Right atrium auricular region (tissue), 2 donors: ENCODE measurements at places on chromosomes 7 and 10. TPM values are rescaled to one million over a fixed set of nuclear protein-coding genes. Genes with fewer than 3 reads are reported as not detected.

GRCh38 chr10:113958631-113959382, 84.9 kb upstream of the ADRB1 start:
- H3K36me3 ChIP-seq: no peaks in the 10 kb centered on the region
- H3K4me3 ChIP-seq: no peak overlapping the region
- peaks cover 31% of the 10 kb centered on the region for H3K4me1 ChIP-seq
- H3K27me3 ChIP-seq: no peaks in the 10 kb centered on the region
- H3K27ac ChIP-seq: peak overlapping the region; percentile 50
- peak; percentile 74 for DNase-seq

- no peak overlapping the region for H3K4me3 ChIP-seq
- peaks cover 10% of the 10 kb centered on the region for H3K36me3 ChIP-seq
- H3K27me3 ChIP-seq: no peaks in the 10 kb centered on the region
- peaks cover 44% of the 10 kb centered on the region for H3K4me1 ChIP-seq
- H3K27ac ChIP-seq: peak overlapping the region; percentile 68
- DNase-seq: peak; percentile 50
Observed at GRCh38 chr10:101851411-101852116, 8.0 kb upstream of the KCNIP2 start.

ITGB8 gene
- total RNA-seq: 4.9 TPM

TRPV5 gene
- not detected for total RNA-seq

GRCh38 chr10:11913079-11913641, 90.0 kb downstream of the PROSER2 start:
- H3K27ac ChIP-seq: no peak overlapping the region
- DNase-seq: no peak
- no peaks in the 10 kb centered on the region for H3K4me1 ChIP-seq
- H3K27me3 ChIP-seq: no peaks in the 10 kb centered on the region
- H3K36me3 ChIP-seq: no peaks in the 10 kb centered on the region

DNA sequence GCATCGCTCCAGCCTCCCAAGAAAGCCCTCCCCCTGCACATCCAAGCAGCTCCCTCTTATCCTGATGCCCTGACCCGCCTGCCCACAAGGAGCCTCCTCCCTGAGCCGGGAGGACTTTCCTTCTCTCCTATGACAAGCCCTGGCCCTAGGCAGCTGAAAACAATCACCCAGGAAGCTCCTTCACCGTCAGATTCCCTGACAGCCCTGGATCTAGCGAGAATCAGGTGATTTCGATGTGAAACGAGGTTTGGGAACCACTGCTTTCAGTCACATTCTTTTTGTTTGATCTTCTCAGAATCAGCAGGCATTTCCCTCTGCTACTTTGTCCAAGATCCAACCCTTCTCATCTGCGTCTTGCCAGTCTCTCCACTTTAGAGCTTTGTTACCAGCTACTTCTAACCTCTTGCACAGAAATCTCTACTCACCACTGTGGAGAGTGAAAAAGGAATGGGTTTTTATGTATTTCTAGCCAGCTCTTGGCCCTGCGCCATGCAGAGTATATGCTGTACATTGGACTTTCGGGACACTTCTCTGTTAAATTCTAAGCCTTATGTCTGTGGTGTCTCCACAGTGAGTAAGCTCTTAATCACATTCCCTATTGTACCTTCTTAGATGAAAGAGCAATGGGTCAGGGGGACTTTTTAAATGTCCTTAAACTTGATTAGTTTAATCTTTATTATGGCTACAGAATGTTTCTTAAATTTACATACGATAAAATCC, 253.2 kb upstream of the C7orf33 start:
- peaks cover 11% of the 10 kb centered on the region for H3K4me1 ChIP-seq
- DNase-seq: no peak
- no peak overlapping the region for H3K4me3 ChIP-seq
- no peaks in the 10 kb centered on the region for H3K36me3 ChIP-seq
- no peak overlapping the region for H3K27ac ChIP-seq

- DNase-seq: no peak
- peaks cover 21% of the 10 kb centered on the region for H3K4me1 ChIP-seq
Observed at GRCh38 chr7:149870701-149871483, 2.9 kb upstream of the ATP6V0E2 start.

DNA sequence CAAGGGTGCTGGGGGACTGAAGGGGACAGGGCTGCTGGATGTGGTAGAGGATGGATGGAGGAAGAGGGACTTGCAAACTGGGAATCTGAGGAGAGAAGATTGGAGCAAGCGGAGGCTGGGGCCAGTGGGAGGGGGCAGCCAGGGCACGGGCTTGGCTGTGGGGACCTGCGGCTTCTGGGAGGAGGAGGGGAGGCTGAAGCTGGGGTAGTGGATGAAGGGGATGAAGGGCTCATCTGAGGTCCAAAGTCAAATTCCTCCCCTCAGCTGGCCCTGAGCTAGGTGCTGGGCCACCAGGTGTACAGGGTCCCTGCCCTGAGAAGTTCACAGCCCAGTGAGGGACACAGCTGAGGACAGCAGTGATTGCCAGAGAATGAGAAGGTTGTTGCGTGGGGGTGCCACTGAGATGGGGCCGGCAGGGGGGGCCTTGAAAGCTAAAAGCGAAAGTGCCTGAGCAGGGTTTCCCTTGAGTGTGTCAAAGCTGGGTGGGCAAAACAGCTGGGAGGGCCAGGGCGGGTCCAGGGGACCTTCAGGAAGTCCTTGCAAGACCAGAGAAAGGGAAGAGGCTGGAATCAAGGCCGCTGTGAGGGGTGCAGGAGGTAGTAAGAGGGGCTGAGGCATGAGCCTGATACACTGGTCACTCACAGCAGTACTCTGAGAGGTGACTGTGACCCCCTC, 75.2 kb downstream of the MYL10 start:
- H3K36me3 ChIP-seq: no peaks in the 10 kb centered on the region
- no peaks in the 10 kb centered on the region for H3K4me1 ChIP-seq
- H3K4me3 ChIP-seq: no peak overlapping the region
- H3K27ac ChIP-seq: no peak overlapping the region
- H3K27me3 ChIP-seq: no peaks in the 10 kb centered on the region

- H3K4me1 ChIP-seq: peaks cover 9% of the 10 kb centered on the region
- no peaks in the 10 kb centered on the region for H3K27me3 ChIP-seq
- H3K36me3 ChIP-seq: no peaks in the 10 kb centered on the region
Observed at GRCh38 chr10:51269821-51270220, 195.5 kb downstream of the PRKG1 start.

GRCh38 chr7:80183900-80184685, 49.5 kb downstream of the GNAI1 start:
- H3K27ac ChIP-seq: no peak overlapping the region
- H3K27me3 ChIP-seq: no peaks in the 10 kb centered on the region
- no peaks in the 10 kb centered on the region for H3K4me1 ChIP-seq
- DNase-seq: no peak
- no peaks in the 10 kb centered on the region for H3K36me3 ChIP-seq
- no peak overlapping the region for H3K4me3 ChIP-seq

DNA sequence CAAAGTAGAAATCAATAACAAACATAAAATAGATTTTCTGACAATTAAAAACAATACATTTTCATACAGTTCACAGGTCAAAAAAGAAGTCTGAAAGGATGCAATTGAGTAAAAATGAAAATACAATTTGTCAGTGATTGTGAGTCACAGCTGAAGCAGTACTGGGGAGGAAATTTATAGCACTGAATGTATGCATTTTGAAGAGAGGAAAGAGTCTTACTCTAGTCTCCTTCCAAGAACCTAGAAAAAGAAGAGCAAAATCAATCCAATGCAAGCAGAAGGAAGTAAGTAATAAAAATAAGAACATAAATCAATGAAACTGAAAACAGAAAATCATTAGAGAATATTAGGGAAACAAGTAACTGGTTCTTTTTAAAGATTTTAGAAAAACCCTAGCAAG, 507.2 kb upstream of the IGFBP3 start:
- no peaks in the 10 kb centered on the region for H3K4me1 ChIP-seq
- H3K27me3 ChIP-seq: no peaks in the 10 kb centered on the region
- H3K27ac ChIP-seq: no peak overlapping the region
- H3K36me3 ChIP-seq: no peaks in the 10 kb centered on the region
- no peak overlapping the region for H3K4me3 ChIP-seq

DNA sequence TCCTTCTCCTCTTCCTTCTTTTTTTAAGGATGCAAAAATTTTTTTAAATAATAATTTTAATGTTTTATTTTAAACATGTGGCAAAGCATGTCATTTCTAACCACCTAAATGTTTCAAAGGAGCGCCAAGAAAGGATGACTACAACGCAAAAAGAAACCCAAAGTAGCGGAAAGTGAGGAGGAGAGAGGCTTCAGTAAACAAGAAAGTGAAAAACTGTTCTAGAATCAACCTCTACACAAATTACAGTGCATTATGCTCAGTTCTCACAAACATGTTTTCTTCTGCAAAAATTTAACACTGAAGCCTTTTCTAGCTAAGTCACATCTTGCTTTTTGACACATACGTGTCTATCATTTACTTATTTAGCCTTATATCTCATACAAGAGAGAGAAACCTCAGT, 948.6 kb downstream of the GATA3 start:
- no peak overlapping the region for H3K27ac ChIP-seq
- H3K4me3 ChIP-seq: no peak overlapping the region
- H3K4me1 ChIP-seq: no peaks in the 10 kb centered on the region
- no peak for DNase-seq
- H3K36me3 ChIP-seq: no peaks in the 10 kb centered on the region

DNA sequence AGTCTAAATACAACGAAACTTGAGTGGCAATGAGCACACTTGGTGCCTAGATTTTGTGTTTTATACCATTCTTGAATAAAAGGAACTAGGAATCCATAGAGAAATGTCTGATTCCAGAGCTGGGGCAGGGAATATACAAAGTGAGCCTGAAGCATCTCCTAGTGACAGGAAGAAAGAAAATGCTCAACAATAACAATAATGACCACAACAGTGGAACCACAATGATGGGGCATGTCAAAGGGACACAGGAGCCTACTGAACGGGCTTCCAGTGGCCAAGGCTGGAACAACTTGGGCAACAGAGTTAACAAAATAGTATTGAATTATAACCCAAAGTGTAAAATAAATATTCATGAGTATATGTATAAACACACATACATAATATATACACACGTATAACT, 94.4 kb upstream of the ADCY1 start:
- no peaks in the 10 kb centered on the region for H3K4me1 ChIP-seq
- no peaks in the 10 kb centered on the region for H3K36me3 ChIP-seq
- no peaks in the 10 kb centered on the region for H3K27me3 ChIP-seq
- no peak overlapping the region for H3K4me3 ChIP-seq
- no peak for DNase-seq

- H3K4me1 ChIP-seq: no peaks in the 10 kb centered on the region
- no peaks in the 10 kb centered on the region for H3K36me3 ChIP-seq
- H3K4me3 ChIP-seq: no peak overlapping the region
- H3K27ac ChIP-seq: no peak overlapping the region
- no peaks in the 10 kb centered on the region for H3K27me3 ChIP-seq
- DNase-seq: no peak
Observed at GRCh38 chr10:93152136-93152535, 78.4 kb downstream of the CYP26A1 start.
